ENCODE measurements at places on chromosomes 1 and 21. TPM values are rescaled to one million over a fixed set of nuclear protein-coding genes. Genes with fewer than 3 reads are reported as not detected.

- ATAC-seq = no peak
Measured at GRCh38 chr1:206663362-206663761, 21.3 kb upstream of the MAPKAPK2 start.

DNA sequence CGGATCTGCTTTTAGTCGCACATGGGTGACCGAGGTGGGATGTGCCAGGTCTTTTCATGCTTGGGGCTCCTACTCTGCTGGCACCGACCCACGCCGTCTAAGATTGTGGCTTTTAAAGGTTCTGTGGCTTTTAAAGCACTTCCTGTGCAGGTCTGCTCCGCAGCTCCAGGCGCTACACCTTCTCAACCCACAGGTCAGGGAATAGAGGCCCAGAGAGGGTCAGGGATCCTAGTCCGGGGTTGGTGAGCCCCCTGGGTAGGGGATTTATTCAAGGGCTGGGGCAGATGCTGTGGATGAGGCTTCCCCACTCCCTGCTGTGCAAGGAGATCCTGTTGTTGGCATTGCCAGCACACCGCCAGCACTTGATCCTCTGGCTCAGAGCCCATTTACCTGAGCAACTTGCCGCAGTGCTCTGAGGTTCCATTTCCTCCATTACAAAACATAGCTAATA, 212.8 kb upstream of the RAB4A start:
- ATAC-seq = no peak

- ATAC-seq = no peak
Measured at GRCh38 chr1:38052750-38053415, 6.3 kb upstream of the POU3F1 start.

GRCh38 chr1:18104546-18105100, 3.0 kb upstream of the IGSF21 start:
- no peak for ATAC-seq

Gene DCST1
- total RNA-seq = not detected

DNA sequence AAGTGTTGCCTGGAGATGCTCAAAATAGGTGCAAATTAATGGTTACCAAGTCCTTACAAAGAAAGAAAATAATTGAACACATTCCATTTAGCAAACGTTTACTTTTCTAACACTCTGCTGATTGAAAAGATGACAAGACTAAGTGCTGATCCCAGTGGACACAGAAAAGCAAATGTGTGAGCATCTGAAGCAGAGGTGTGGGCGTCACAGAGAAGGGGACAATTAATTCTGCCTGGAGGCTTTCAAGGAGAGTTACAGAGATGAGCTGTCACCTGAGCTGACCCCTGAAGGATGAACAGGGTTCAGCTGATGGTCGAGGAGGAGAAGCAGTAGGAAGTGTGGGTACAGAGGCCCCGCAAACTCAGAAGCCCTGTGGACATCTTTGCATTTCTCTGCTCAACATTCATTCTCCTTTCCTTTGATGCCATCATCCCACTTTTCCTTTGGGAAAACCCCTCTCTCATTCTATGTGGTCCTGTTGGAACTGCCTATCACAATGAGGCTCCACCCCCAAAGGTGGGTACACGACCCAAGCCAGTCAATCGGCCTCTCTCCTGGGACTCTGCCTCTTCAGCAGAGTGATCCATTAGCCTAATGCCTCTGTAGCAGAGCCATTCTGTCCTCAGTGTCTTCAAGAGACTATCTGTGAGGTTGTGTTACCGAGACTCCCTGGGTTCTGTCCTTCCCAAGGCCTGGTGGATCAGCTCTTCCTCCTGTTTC, 17.2 kb upstream of the PLA2G2E start:
- no peak for ATAC-seq

DNA sequence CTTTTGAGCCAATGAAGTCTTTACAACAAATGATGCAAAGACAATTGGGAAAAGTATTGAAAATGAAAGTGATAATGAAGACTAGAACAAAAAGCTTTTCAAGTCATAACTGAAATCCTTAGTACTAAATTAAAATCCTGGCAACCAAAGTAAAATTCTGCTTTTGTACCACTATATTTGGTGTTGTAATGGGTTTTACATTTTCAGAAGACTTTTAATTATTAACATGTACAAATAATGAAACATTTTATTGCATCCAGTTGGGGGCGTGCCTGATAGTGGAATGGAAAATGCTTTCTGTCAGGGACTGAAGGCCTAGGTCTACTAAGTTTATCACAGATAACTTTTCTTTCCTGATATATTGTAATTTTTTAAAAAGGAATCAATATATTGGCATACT, 89.4 kb downstream of the SDCCAG8 start:
- ATAC-seq = no peak

DNA sequence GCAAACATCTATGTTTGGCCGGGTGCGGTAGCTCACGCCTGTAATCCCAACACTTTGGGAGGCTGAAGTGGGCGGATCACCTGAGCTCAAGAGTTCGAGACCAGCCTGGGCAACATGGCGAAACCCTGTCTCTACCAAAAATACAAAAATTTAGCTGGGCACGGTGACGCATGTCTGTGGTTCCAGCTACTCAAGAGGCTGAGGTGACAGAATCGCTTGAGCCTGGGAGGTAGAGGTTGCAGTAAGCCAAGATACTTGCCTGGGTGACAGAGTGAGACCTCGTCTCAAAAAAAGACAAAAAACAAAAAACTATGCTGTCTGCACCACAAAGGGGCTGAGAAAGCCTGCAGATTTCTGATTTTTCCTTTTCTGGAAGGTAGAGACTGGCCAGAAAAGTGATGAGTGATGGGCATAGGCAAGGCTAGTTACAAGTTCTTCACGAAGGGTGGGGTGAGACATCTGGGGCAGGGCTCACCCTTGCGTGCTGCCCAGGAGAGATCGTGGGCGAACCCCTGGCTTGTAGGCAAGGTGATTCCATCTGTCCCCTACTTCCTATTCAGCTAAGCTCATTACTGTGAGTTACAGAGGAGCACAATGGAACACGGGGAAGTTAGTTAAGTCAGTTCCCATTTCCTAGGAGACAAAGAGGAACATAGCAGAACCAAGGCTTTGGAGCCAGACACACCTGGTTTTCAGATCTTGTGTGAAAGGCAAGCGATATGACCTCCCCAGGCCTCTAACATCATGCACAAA, 3.2 kb downstream of the SLC2A1 start:
- no peak for ATAC-seq

Gene ROR1
- 10.6 TPM for total RNA-seq

Gene MR1
- total RNA-seq = 19.8 TPM

DNA sequence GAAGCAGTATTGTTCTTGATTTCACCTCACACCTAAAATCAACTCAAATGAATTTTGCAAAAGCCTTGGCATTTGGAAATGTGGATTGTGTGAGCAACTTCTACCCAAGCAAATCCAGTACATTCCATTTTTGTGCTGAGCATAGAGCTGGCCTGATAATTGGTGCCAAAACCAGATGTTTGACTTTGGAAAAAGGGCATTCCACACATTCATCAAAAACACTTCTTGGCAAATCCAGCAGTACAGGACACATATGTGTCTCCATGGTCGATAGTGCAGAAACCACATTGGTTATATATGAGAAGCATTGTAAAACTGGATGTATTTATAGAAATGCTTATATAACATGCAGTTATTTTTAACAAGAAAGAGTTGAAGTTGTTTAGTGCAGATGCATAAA, 210.4 kb downstream of the KCNK2 start:
- no peak for ATAC-seq

Gene B3GALT5
- total RNA-seq = 1.3 TPM

DNA sequence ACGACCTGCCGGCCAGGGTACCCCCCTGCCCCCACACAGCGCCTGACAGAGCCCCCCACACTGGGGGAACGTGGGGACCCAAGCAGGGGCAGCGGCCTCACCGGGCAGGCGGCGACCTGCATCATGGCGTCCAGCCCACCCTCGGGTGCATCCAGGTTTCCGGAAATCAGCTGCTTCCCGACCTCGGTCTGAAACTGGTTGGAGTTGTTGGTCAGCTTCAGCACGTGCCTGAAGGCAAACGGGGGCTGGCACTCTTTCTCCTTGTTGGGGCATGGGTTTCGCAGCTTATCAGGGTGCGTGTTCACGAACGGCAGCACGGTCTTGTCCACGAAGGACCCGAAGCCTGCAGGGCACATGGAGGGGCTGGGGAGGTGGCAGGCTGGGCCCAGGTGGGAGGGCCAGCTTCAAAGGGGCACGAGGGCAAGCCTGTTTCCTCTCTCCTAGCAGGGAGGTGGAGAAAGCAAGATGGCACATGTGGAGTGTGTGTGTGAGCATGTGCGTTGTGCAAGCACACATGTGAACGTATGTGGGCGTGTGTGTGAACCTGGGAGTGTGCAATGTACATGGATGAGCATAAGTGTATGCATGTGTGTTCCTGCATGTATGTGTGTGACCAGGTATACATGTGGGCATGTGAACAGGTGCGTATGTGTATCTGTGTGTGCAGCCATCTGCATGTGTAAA, 19.2 kb downstream of the ITGB2 start:
- no peak for ATAC-seq

GRCh38 chr1:65265651-65266351, 43.5 kb upstream of the DNAJC6 start:
- ATAC-seq = peak; percentile 51

Gene RXFP4
- not detected for total RNA-seq

DNA sequence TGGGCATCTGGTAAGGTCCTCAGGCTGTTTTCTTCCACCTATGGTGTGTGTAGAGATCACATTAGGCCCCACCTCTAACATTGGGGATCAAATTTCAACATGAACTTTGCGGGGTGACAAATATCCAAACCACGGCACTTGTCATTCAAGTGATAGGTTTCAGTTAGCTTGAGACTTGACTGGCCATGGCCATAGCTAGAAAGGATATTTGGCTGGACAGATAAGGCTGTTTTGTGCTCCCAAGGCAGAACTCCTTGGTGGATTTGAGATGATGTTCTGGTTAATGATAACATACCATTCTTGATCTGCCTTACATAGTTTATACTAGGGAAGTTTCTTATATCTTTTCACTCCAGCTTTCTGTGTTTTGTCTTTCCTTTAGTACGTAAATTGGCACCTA, 48.5 kb downstream of the CELF3 start:
- ATAC-seq = no peak

DNA sequence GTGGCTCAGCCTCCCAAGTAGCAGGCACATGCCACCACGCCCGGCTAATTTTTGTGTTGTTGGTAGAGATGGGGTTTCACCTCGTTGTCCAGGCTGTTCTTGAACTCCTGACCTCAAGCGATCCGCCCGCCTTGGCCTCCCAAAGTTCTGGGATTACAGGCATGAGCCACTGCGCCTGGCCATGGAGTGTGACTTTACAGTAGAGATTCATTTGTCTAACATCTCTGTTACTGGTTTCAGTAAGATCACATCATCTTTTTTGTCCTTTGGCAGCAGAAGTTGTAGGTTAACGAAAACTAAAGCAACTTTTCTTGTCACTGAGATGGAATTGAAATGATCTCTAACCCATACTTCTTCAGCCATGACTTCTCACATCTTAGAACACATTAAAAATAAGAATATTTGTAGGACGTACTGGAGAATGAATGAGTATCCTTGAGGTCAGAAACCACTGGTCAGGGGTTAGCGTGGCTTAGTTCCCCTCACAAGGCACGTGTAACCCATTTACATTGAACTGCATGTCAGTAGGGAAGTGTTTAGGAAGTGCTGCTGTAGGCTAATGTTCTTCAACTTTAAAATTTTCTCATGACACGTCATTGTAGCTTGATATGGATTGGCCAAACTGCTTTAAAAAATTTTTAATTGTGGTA, 75.9 kb downstream of the CAMTA1 start:
- no peak for ATAC-seq

- no peak for ATAC-seq
Measured at GRCh38 chr21:28827422-28827821, 165.3 kb downstream of the LTN1 start.

DNA sequence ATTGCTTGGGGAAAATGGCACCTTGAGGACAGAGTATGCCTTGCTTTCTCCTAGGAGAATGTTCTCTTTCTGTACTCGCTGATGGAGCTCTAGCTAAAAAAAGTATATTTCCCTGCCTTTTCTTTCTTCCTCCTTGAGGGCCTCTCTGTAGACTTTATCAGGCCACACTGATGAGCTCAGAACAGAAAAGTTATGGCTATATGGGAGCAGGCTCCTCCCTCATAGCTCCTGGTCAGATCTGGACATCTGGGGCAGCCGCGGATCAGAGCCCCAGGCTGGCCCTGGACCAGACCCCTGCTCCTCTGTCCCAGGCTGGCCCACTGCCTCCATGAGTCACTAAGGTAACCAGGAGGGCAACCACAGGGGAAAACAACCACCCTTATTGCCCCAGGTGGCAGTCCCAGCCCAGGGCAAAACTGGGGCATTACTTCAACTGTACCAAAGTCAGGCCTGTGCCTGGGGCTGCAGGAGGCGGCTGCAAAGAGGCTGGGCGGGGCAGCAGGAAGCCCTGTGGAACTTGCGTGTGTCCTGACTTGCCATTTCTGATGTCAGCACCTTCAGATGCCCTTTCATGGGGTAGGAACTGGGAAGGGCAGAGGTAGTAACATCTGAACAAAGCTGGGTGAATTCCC, 26.3 kb upstream of the ZNF648 start:
- ATAC-seq = no peak

DNA sequence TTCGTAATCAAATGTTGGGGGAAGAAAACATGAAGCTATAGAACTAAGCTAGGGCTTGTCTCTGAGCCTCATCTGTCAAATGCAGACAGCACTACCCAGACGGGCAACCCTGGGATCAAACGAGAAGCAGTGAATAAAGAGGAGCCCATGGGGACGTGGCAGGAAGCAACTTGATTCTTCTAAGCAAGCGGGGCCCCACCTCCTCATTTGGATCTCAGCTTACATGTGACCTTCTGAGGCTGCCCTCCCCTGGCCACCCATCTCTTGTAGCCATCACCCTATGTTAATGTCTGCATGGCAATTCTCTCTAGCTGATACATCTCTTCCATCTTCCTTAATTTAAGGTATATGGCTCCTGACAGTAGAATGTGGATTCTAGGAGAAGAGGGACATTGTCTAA, 171.3 kb downstream of the IGSF21 start:
- ATAC-seq = no peak

GRCh38 chr1:236280438-236281197, 1.1 kb downstream of the ERO1B start:
- no peak for ATAC-seq

DNA sequence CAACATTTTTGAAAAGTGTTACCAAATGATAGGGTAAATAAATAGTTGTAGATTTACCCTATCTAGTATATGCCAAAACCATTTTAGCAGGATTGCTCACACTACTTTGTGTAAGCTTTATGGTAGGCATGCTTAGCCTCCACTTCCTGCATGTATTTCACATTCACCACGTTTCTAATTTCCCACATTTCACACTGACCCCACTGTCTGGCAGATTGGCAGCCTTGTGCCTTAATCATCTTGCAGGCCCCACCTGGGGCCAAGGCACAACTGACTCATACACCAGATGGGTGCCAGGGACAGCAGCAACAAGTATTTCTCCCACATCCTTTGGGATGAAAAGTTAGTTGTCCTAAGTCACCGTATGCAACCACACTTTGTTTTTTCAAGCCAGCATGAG, 21.2 kb upstream of the CENPF start:
- no peak for ATAC-seq

- peak; percentile 51 for ATAC-seq
Measured at GRCh38 chr1:183942933-183943693, 94.4 kb downstream of the COLGALT2 start.

GRCh38 chr1:228341450-228341813, 65.2 kb downstream of the TRIM11 start:
- ATAC-seq = no peak

- ATAC-seq = no peak
Measured at GRCh38 chr1:183241471-183241870, 55.4 kb downstream of the LAMC2 start.

- ATAC-seq = peak; percentile 86
Measured at GRCh38 chr1:27436204-27437159, 44.1 kb downstream of the GPR3 start.

Gene ALPL
- total RNA-seq = 6.1 TPM

- ATAC-seq = no peak
Measured at GRCh38 chr1:1167841-1168450, 5.7 kb upstream of the TTLL10 start.

Gene ZBTB7B
- 46.1 TPM for total RNA-seq

Measured in gastroesophageal sphincter (tissue), 4 donors.